Stimulated activated CD8-positive, alpha-beta memory T cell treated with anti-CD3 and anti-CD28 coated beads, Interleukin-4, amount 100 ng/mL, for 1 hour (primary cell): ENCODE measurements at places on chromosomes 4 and X.

DNA sequence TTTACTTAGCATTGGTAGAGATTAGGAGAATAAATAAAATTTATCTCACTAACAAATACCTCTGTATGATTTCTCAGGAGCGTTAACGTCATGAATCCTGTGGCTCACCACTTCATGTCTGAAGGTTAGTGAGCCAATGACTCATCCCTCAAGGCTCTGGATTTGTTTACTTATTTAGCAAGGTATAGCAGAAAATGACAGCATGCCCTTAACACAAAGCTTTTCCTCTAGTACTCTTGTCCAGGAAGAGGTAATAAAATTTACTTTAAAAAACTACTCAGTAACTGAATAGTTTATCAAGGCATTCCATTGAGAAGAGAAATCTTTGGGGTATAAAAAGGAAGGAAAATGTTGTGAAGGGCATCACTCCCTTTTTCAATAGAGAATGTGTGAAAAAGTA is 823.8 kb downstream of the CCSER1 start:
- no peak for DNase-seq

- DNase-seq: no peak
Measured at GRCh38 chr4:125008676-125009075, 296.1 kb upstream of the ANKRD50 start.

GRCh38 chr4:146477054-146477453 is 44.7 kb downstream of the SLC10A7 start:
- no peak for DNase-seq

DNA sequence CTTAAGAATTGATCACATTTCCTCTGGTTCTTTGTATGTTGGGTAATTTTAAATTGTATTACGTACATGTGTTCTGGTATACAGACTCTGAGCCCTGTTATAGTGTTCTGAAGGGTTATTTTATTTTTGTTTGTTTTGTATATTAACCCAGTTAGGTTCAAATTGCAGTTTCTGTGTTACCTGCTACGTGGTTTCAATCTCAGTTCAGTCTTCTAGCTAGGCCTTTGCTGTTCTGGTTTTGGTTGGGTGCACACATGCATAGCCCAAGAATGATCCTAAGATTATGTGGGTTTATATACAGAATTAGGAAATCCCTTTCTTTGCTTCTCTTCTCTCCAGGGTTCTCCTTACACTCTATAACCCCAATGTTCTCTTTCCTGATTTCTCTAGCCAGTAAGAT is 161.0 kb downstream of the PPP1R2C start:
- DNase-seq: no peak

DNA sequence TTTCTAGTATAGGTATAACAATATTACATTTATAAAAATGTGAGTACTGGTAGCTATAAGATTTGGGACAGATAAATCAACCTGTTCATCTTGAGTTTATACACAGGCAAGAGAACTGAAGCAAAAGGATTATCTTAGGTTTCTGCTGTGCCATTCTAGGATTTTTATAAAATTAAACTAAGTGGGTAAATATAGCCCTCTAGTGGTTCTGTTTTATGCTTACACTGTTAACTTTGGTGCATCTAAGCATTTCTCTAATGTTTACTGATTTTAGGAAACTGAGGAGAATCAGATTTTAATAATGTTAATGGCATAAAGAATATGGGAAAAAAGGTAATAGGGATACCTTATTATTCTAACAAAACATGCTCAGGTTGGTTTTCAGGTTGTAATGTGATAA is 1.1 kb upstream of the RRH start:
- DNase-seq: no peak

DNA sequence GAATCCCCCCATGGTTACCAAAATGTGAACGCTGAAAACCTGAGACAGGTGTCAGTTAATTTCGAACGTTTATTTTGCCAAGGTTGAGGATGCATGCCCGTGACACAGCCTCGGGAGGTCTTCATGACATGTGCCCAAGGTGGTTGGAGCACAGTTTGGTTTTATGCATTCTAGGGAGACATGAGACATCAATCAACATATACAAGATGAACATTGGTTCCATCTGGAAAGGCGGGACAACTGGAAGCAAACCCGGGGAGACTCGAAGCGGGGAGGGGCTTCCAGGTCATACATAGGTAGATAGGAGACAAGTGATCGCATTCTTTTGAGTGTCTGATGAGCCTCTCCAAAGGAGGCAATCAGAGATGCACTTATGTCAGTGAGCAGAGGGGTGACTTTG is 11.0 kb upstream of the SH3BP2 start:
- no peak for DNase-seq

- no peak for DNase-seq
Measured at GRCh38 chr4:24033626-24034025, 143.8 kb upstream of the PPARGC1A start.

DNA sequence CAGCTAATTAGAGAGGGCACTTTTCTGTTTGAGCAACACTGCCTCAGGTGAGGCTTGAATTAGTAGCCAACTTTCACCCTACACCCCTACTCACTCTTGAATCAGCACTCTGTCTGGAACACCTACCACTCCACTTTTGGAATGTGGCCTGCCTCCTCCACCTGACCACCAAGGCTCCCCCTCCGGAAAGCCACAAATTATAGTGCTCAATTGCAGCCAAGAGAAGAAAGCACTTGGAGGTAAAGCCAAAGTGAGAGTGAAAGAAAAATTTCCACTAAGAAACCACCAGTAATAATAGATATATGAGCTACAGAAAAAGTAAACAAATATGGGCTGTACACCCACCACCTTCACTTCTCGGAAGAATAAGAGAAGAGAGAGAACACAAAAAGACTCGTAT is 41.1 kb downstream of the PPP3CA start:
- DNase-seq: no peak

DNA sequence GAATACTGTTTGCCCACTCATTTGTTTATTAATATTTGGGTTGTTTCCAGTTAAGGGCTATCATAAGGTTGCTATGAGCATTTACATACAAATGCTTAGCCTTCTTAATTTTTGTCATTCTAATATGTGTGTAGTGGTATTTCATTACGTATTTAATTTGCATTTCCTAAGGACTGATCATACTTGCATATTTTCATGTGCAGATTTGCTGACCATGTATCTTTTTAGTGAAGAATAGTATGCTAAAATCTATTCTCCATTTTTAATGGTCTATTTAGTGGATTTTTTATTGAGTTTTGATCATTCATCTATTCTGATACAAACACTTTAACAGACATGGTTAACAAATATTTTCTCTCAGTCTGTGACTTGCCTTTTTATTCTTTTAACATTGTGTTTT is 949.5 kb downstream of the RAB28 start:
- no peak for DNase-seq

DNA sequence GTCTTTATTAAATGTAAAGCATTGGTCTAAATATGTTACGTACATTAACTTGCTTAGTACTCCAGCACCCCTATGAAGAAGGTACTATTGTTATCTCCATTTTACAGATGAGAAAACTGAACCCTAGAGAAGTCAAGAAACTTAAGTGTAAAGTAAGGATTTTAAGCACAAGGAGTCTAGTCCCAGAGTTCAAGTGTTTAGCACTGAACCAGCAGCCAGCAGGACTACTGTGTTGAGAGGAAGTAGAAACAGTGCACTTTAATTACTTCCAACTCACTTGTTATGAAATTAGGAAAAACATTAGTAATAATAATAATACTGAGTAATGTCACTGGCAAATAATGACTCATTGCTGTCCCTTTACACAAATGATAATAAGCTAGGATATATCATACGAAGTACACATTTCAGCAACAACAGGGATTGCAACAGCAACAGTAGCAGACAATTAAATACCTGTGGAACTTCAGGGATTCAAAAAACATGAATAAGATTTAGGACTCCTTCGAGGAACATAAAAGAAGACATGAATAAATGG is 548.1 kb upstream of the HS3ST1 start:
- no peak for DNase-seq

DNA sequence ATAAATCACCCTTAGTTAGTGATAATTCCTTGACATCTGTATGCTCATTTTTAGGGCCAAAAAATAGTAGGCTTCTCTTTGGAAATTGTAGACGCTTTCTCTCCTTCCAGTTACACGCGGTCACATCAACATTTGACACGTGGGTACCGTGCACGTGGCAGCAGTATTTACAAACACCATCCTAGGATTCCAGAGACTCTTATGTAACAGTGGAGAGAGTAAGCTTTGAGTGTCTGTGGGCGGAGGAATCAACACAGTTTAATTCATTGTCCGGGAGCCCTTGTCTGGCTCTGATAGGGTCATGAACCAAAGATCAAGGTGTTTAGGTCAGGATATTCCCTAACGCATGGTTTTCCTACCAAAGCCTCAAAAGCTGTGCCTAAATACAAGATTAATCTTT is 12.2 kb downstream of the TET2 start:
- no peak for DNase-seq

DNA sequence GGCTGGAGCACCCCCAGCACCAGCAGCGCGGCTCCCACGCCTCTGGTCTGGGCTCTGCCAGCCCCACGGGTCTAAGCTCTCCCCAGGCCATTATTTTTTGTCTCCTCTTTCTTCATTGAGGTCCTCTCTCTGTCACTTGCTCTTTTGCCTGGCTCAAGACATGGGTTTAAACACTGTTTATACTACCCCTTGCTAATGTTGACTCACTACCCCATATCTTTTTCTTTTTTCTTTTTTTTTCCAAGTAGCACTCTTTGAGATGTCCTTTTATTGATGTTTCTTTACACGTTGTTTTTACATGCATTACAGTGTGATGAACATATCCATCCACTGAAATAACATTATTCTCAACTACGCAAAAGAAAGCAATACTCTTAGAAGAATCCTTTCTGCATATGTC is 1.7 kb upstream of the ERVMER34-1 start:
- DNase-seq: no peak

- DNase-seq: no peak
Measured at GRCh38 chrX:102975016-102975415, 37.9 kb downstream of the RAB40AL start.

DNA sequence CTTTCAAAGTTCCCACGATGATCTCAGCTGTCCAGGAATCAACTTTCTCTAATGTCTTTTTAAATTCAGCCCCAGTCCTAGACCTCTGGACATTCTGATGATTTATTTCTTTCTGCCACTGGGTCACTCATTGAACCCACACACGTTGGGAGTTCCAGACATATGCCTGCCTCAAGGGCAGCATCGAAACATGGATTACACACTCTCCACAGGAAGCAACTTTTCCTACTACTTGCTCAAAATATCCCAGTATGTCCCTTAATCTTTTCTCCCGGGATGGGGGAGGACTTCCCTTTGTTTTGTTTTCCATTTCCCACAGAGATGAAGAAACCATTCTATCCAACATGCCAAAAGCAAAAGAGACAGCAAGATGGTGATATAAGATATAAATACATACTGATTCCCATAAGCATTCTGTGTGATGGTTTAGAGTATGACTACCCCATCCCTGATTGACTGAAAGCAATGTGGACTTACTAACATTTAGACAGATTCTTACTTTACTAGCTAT is 79.8 kb upstream of the PPARGC1A start:
- no peak for DNase-seq

GRCh38 chr4:139675651-139676050 is 10.0 kb downstream of the MGST2 start:
- no peak for DNase-seq

DNA sequence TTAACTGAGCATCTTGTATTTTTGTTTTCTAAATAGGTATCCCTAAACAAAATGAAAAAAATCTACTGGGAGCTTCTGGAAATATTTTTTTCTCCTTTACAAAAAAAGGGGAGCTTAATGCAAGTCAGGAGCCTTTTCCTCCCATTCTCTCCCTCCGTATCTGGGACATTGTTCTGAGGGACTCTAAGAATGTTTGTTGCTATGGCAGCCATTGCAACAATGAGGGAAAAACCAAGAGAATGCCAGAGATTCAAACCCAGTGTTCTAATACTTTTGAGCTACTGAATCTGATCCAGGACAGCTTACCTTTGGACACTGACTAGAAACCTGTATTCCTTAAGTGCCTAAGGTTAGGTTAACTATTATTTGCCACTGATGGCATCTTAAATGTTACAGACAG is 485.7 kb upstream of the HS3ST1 start:
- DNase-seq: no peak

DNA sequence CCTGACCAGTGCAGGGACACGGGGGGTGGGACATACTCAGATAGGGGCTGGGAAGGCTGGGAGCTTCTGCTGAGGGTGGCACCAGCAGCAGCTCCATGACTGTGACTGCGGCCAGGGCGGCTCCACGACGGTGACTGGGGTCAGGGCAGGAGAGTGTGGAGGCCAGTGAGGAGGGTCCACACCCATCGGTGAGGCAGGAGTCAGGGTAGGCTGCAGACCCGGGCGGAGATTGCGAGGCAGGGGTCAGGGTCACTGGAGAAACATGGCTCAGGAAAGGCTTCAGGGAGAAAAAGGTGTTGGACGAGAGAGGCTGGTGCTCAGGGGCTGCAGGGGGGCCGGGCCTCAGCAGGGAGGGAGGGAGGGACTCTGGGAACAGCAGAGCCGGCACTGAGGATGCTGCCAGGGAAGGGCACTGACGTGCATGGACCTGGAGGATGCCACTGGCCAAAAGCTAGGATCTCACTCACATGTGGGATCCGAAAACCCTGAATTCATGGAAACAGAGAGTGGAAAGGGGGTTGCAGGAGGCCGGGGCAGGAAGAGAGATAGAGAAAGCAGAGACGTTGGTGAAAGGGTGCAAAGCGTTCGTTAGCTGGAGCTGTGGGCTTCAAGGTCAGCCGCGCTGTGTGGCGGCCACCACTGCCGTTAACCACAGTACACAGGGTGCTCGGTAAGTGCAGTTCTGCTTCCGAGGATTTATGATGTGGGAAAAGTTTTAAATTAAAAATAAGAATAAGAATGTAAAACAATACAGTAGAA is 22.0 kb downstream of the ATP5ME start:
- DNase-seq: no peak

GRCh38 chr4:107792711-107793110 is 32.0 kb upstream of the SGMS2 start:
- no peak for DNase-seq

- no peak for DNase-seq
Measured at GRCh38 chr4:184347251-184348239, 126.8 kb downstream of the IRF2 start.

DNA sequence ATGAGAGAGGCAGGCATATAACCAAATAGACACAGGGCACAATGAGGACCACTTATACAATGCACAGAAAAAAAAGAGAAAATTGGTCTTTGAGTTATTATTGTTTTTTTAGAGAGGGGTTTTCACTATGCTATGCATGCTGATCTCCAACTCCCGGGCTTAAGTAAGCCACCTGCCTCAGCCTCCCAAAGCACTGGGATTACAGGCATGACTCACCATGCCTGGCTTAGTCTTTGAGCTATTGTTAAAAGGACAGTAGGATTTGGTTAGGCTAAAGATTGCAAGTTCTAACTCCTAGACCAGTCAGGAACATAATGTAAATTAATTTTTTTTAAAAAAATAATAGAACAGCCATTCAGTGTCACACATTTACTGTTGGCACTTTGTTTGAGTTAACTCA is 340.1 kb downstream of the GPAT3 start:
- no peak for DNase-seq

GRCh38 chrX:149962859-149963757 is 24.8 kb upstream of the EOLA2 start:
- no peak for DNase-seq

GRCh38 chr4:41866799-41867677 is 68.2 kb upstream of the TMEM33 start:
- DNase-seq: no peak

GRCh38 chr4:2786794-2787229 is 6.1 kb upstream of the SH3BP2 start:
- no peak for DNase-seq
